ENCODE measurements at places on chromosomes 11 and 22. TPM values are rescaled to one million over a fixed set of nuclear protein-coding genes. Genes with fewer than 3 reads are reported as not detected.

The INS gene
- polyA plus RNA-seq, result not detected

The FAM180B gene
- polyA plus RNA-seq, result 0.30 TPM

The C1QTNF5 gene
- 38.7 TPM for polyA plus RNA-seq

The MUC6 gene
- polyA plus RNA-seq, result 0.35 TPM

The SUSD2 gene
- 21.8 TPM for polyA plus RNA-seq

The P2RY6 gene
- polyA plus RNA-seq, result 2.7 TPM

The MYO7A gene
- polyA plus RNA-seq, result 5.2 TPM

The SPI1 gene
- 5.4 TPM for polyA plus RNA-seq

The CSNK2A3 gene
- polyA plus RNA-seq, result 1.9 TPM

The PANX3 gene
- not detected for polyA plus RNA-seq

The GSTT2B gene
- polyA plus RNA-seq, result 7.5 TPM

The CD3D gene
- 1.3 TPM for polyA plus RNA-seq

The OR56A1 gene
- polyA plus RNA-seq, result not detected

The SLC6A5 gene
- not detected for polyA plus RNA-seq

The IFT27 gene
- 42.4 TPM for polyA plus RNA-seq

The CFAP300 gene
- polyA plus RNA-seq, result 6.0 TPM

The ROBO4 gene
- 52.6 TPM for polyA plus RNA-seq

The ASCL2 gene
- 0.79 TPM for polyA plus RNA-seq

The KDM4D gene
- 2.2 TPM for polyA plus RNA-seq

The TMPRSS13 gene
- polyA plus RNA-seq, result 9.4 TPM

The DSCAML1 gene
- 1.4 TPM for polyA plus RNA-seq

The VSIG2 gene
- polyA plus RNA-seq, result 32.9 TPM

The DNAJB7 gene
- 0.70 TPM for polyA plus RNA-seq

The AHNAK gene
- polyA plus RNA-seq, result 182 TPM

The HIC2 gene
- 8.3 TPM for polyA plus RNA-seq

The SLC15A3 gene
- polyA plus RNA-seq, result 21.0 TPM

The QSER1 gene
- 46.4 TPM for polyA plus RNA-seq

The PACSIN2 gene
- 68.7 TPM for polyA plus RNA-seq

The NLRP14 gene
- 0.22 TPM for polyA plus RNA-seq

The NARS2 gene
- polyA plus RNA-seq, result 22.1 TPM

The PGA5 gene
- polyA plus RNA-seq, result not detected

The PATE3 gene
- not detected for polyA plus RNA-seq

The CHRM4 gene
- polyA plus RNA-seq, result not detected

The LINC01488 gene
- 0.14 TPM for polyA plus RNA-seq

The APBB1 gene
- 47.4 TPM for polyA plus RNA-seq

The ADAMTS15 gene
- 35.2 TPM for polyA plus RNA-seq

The MMP27 gene
- polyA plus RNA-seq, result not detected

The OR52I2 gene
- polyA plus RNA-seq, result not detected

The UBQLNL gene
- 1.7 TPM for polyA plus RNA-seq

The SNX32 gene
- polyA plus RNA-seq, result 3.1 TPM

The SYNGR1 gene
- polyA plus RNA-seq, result 35.0 TPM

The MFRP gene
- not detected for polyA plus RNA-seq

The STK33 gene
- 21.6 TPM for polyA plus RNA-seq

The PLAAT5 gene
- 1.3 TPM for polyA plus RNA-seq

The OR52B2 gene
- not detected for polyA plus RNA-seq

All from right lung (tissue), 10 donors.